ENCODE measurements at places on chromosomes 12 and 14.

DNA sequence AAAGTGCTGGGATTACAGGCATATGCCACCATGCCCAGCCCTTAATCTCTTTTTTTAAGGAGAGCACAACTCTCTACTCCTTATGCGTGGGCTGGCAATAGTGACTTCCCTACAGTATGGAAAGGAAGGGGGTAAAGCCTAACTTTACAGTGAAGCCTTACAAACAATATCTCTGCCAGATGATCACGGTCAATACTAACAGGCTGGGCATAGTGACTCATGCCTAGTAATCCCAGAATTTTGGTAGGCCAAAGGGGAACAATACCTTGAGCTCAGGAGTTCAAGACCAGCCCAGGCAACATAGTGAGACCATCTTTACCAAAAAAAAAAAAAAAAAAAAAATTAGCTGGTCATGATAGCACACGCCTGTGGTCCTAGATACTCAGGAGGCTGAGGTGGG lies 5.6 kb downstream of the PYM1 start:
- DNase-seq: no peak

- no peak for DNase-seq
Measured at GRCh38 chr14:54329082-54329695, 67.6 kb upstream of the CDKN3 start.

- no peak for DNase-seq
Measured at GRCh38 chr14:52703225-52703624, 3.8 kb upstream of the PSMC6 start.

DNA sequence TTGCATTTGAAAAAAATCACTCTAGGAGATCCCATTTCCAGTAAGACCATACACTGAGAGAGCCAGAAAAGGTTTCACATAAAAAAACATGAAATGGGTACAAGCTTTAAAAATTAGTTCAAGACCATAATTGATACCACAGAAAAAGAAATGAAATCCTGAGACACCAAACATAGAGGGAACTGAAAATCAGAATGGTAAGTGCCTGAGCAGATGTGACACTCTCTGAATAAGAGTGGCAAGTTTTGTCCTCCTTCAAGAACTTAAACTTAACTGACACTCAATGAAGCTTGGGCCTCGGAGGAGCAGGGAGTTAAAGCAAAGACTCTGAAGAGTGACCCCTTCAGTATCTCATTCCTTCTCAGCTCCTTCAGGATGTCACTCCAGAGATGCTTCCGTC lies 23.2 kb upstream of the PTGDR start:
- no peak for DNase-seq

DNA sequence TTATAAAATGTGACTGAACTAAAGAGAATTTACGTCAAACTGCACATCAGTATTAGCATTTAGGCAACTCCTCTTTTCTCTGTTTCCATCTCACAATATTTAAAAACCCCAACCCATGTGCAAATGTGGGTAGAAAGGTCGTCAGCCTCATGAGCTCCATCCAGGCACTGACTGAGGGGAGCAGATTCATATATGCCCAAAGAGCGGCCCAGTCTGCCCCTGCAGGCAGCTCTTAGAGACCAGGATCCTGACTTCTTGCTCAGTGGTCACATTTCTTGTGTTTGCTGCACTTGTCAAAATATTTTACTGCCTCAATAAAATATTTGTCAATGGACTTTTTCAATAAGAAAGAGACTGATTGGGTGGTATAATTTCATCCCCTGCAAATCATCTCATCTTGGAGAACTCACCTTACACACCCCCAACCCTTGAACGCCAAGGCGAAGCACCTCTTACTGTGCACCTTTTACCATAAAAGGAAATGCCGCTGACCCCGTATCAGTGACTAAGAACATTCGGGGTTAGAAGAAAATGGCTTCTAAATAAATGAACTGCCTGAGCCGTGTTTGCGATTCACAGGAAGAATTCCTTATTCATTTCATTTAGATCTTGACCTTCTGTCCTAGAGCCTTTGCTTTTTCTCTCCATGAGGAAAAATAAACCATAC lies 418.8 kb downstream of the BCL11B start:
- DNase-seq: no peak

DNA sequence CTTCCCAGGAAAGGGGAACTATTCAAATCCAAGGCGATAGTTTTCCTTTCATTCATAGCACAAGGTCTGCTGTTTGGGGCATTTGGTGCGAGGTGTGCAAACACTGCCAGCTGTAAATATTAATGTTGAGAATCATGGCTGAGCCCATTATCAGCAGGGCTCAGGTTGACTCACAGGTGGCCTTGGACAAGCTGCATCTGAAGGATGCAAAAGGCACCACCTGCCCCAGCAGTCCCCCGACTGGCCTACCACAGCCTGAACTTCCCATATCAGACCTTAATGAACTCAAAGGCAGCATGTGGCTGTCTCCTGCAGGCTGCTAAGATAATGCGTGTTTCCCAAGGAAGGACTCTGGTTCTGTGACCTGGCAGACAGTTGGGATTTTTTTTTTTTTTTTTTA lies 93.3 kb upstream of the MAP1LC3B2 start:
- DNase-seq: no peak

GRCh38 chr12:94587266-94588241 lies 62.8 kb downstream of the TMCC3 start:
- no peak for DNase-seq

DNA sequence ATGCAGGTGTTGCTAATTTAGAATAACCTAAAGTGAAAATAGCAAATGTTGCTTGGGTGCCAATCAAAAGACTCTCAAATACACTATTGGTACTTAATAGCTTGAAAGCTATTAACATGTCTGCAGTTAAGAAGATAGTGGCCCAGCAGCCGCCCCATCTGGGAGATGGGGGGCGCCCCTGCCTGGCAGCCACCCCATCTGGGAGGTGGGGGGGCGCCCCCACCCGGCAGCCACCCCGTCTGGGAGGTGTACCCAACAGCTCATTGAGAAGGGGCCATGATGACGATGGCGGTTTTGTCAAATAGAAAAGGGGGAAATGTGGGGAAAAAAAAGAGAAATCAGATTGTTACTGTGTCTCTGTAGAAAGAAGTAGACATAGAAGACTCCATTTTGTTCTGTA lies 923.1 kb upstream of the MDGA2 start:
- no peak for DNase-seq

GRCh38 chr12:27279826-27280225 lies 35.7 kb downstream of the STK38L start:
- no peak for DNase-seq

DNA sequence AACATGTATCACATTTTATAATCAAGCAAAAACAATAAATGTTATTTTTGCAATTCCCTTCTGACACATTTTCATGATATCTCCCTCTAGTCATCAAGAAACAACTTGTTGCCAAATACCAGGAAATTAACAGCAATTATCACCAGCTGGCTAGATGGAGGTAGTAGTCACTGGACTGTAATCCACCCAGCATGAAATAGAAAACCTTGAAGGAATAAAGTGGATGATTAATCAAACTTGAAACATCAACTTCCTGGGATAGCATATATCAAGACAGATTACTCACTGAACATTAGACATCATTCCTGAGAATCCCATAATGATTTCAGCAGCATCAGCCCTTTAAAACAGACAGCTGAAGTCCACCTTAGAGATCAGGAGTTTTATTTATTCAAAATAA lies 259.0 kb downstream of the CCDC59 start:
- DNase-seq: no peak

DNA sequence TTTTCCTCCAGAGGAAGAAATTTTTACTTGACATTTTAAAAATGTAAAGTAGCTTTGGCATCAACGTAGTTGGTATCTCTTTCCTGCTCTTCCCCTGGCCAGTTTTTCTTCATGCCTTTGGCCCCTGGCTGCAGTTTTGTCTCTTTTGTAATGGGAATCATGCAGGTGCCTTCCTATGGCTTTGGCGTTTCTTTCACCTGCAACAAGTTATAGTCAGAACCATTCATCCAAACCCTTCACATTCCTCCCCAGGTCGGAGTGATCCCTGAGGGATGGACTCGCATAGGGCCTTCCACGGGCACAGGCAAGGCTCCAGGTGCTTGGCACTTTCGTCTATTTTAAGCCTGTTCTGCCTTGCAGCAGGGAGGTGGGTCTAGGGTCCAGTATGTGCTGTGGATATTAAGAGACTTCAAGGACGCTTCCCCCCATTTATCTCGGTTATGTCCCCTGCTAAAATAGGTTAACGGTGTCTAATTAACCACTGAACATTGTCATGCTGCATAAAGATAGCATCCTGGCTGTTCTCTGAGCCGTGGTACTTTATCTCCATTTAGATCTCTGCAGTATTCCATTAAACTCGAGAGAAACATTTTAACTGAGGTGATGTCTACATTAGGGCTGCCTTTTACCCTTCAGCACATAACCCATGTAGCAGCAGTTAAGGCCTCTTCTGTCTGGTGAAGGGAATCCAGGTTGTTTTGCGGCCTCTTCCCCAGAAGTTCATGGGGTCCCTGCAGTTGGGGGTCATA lies 66.3 kb downstream of the IFT43 start:
- no peak for DNase-seq

DNA sequence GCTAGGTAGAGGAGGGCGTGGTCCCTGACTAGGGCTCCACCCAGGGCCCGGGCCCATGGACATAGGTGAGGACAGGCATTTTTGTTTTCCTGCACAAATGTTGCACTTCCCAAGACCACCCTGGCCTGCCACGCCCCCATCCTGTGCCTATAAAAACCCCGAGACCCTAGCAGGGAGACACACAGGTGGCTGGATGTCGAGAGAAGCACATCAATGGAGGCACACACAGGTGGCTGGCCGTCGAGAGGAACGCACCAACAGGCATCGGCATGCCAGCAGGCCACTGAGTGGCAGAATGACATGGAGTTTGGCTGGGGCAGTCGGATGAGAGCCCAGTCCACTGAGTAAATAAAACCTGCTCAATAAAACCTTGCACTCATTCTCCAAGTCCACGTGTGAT lies 157.9 kb upstream of the ABCD2 start:
- DNase-seq: no peak

DNA sequence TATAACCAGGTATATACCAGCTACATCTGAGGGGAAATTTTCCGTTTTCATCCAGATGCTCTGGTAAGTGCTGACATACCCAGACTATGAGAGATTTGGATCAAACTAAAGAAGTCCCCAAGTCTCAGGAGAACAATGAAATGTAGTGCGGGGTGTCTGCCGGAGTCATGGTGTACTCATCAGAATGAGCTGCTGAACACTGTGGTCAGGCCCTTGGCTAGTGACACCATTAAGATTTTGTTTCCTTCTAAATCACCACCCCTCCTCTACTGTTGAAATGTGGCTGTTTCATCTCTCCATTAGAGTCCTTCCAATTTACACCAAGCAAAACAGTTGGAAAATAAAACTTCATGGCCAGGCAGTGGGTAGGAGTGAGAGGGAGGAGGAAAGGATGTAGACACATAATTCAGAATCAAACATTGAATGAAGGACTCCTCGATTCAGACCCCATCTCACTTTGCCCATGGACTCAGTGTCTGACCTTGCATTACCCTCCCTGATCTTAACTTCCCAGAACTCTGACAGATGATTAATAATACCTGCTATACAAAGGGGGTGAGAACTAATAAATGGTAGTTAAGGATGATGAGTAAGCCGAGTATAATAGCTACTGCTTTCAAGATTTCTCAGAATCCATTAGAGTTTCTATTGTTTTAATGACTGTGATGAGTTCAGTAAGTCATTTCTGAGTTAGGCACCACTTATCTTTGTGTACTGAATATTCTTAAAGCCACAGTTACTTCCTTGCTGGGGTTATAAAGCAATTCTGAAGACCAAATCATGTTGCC lies 127.4 kb downstream of the CRADD start:
- no peak for DNase-seq

- DNase-seq: no peak
Measured at GRCh38 chr14:53735916-53736315, 220.7 kb downstream of the BMP4 start.

GRCh38 chr12:52606581-52607218 lies 5.4 kb upstream of the KRT72 start:
- no peak for DNase-seq

GRCh38 chr14:90513161-90514014 lies 116.6 kb downstream of the CALM1 start:
- DNase-seq: no peak

DNA sequence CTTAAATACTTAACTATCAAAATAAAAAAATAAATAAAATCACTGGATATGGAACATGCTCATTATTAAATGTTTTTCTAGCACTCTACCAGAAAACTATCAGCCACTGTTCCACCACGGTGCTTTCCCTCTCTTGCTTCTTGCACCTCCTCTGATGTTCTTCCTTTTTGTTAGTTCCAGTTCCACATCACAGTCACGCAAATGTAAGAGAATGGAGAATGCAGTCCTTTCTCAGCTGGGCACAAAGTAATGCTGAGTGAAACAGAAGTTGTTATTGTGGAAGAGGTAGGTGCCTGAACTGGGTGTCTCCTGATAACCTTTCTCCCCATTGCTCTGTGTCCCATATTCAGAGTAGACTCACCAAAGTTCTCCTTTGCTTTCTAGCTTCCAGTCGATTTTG lies 1116.9 kb upstream of the TMEM132C start:
- no peak for DNase-seq
